ENCODE measurements at places on chromosomes 13 and 19. TPM values are rescaled to one million over a fixed set of nuclear protein-coding genes. Genes with fewer than 3 reads are reported as not detected.
A peak's percentile ranks its signal among the peaks of the same experiment; 100 is the strongest.

DNA sequence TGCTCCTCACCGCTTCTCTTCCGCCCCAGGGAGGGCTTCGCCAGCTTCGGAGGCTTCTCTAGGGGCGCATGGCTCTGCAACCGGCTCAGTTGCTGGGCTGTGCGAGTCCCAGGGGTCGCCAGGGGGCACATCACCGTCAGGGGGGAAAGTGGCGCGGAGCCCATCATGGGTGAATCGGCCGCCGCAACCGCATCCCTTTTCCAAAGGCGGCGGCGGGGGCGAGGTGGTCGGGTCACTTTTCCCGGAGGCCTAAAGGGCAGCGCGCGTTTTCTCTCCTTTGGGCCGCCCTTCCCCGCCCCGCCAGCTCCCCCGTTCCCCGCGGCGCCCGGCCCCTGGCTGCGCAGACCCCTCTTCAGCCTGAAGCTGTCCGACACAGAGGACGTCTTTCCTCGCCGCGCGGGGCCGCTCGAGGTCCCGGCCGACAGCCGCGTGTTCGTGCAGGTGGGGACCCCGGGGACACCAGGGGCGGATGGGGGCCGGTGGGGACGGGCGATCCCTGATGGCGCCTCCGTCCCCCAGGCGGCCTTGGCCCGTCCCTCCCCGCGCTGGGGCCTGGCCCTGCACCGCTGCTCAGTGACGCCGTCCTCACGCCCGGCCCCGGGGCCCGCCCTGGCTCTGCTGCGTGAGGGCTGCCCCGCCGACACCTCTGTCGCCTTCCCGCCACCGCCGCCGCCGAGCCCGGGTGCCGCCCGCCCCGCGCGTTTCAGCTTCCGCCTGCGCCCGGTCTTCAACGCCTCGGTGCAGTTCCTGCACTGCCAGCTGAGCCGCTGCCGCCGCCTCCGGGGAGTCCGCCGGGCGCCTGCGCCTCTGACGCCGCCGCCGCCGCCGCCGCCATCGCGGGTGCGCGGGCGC lies 1.7 kb downstream of the TGFBR3L start:
- DNase-seq: peak; percentile 22

DNA sequence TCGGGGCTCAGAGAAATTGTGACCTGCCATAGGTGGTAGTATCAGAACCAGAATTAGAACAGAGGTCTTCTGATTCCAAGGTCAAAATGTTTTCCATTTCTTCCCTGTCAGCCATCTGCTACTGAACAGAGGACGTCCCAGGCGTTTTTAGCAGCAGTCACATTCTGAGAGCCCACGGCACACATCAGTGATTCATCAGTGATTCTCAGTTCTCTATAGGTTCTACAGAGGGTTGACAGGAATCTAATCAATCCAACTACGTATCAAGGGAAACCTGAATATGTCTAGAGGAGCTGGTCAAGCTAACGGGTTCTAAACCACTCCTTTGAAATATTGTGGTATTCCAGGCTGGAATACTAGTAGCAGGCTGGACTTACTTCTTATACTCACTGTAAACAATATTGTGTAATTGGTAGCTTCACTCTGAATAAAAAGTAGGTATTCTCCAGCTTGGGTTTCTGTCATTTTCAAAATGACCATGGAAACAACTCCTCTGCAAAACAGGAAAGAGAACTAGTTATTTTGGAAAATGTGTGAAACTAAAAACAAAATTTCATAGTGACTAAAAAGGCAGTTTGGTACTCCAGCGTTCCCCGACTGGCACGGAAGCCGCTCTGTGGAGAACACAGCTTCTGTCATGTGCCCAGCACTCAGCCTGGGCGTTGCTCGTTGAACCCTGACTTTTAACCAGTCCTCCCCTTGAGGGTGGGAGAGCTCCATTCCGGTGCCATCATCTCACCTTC lies 43.2 kb downstream of the FLT3 start:
- DNase-seq: no peak

- DNase-seq: peak; percentile 6
Observed at GRCh38 chr19:21604951-21605476, 99.6 kb downstream of the ZNF429 start.

Gene C19orf67
- not detected for total RNA-seq

GRCh38 chr13:34371645-34372395 lies 553.9 kb downstream of the RFC3 start:
- DNase-seq: no peak

Gene NDUFA3
- 29.4 TPM for total RNA-seq

DNA sequence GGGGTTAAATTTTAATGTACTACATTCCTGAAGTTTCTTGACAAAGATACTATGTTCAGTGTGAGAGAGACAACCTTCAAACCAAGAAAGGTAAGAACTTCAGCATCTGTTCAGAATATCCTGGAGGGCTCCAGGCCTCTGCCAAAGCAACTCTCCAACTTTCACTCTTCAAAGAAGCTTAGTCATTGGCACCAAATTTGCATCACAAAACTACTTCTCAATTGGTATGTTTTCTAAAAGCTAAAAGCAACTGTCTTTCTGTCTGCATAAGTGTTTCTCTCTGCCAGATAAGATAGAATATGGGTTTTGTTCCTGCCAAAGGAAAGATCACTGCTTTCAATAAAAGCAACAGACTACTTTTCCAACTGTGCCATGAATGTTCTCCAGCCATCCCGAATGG lies 187.4 kb downstream of the SUCLA2 start:
- no peak for DNase-seq

Gene TYROBP
- total RNA-seq: not detected

- no peak for DNase-seq
Observed at GRCh38 chr19:38669552-38669951, 22.1 kb downstream of the ACTN4 start.

GRCh38 chr19:280541-281009 lies 10.6 kb downstream of the PLPP2 start:
- DNase-seq: no peak

Gene AKAP8
- total RNA-seq: 28.0 TPM

DNA sequence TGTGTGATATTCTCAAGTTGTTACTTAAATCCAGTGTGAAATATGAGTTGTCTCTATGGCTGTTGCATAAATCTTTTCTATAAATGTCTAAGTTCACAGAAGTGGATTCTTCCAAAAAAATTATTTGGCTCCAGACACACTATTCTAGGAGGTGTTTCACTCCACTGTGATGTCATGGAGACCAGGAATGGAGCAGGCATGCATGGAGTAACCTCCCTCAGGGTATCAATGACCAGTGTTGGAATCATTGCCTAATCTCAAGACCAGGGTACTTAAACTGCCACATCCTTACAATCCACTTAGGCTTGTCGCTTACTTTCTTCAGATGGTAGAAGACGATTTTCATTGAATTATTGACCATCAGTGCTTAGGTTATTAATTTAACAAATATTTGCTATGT lies 55.4 kb downstream of the LRRC63 start:
- DNase-seq: no peak

DNA sequence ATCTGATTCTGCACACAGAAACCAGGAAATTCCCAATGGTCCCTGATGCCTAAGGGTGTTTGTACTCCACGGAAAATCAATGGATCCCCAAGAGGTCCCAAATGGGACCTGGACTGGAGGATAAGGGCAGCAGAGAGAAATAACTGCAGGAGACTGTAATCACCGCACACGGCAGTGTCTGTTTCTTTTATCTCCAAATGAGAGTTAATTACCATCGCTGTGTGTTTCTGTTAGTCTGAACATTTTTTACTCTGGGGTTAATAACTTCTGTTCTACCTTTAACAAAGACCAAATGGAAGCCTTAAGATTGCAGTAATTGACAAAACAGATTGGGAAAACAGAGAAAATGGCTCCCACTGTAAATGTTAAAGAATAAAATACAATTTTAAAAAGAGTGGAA lies 320.9 kb downstream of the DCLK1 start:
- no peak for DNase-seq

- peak; percentile 75 for DNase-seq
Observed at GRCh38 chr13:110340812-110341444, 33.8 kb downstream of the COL4A2 start.

DNA sequence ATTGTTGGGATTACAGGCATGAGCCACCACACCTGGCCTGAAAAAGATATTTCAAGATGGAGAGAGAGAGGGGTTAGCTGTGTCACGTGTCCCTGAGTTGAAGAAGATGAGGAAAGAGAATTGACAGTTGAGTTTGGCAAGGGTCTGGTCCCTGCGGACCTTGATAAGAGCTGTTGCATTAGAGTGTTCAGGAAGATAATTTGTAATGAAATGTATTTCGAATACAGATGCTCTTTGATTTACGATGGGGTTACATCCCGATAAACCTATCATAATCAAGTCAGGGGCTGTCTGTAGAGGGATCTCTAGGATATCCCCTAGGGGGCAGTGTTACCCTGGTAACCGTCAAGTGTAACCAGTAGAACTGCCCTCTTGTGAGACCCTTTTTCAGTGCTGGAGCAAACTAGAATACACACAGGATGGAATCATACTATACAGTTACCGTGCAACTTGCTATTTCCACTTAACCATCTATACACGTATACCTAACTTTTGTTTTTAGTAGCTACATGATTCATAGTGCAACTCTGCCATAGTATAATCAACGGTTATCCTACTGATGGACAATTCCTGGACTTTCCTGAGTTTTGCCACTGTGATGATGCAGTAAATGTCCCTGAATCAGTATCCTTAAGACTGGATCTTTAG lies 1.5 kb upstream of the ELOF1 start:
- peak; percentile 74 for DNase-seq

All from LHCN-M2 (cell line).